Stimulated activated CD4-positive, alpha-beta T cell treated with anti-CD3 and anti-CD28 coated beads, TNF-alpha, amount 100 ng/mL, for 48 hours (primary cell): ENCODE measurements at places on chromosomes 4 and X.

- no peak for DNase-seq
These were observed 192.0 kb upstream of the GATB start for GRCh38 chr4:151952711-151953254.

DNA sequence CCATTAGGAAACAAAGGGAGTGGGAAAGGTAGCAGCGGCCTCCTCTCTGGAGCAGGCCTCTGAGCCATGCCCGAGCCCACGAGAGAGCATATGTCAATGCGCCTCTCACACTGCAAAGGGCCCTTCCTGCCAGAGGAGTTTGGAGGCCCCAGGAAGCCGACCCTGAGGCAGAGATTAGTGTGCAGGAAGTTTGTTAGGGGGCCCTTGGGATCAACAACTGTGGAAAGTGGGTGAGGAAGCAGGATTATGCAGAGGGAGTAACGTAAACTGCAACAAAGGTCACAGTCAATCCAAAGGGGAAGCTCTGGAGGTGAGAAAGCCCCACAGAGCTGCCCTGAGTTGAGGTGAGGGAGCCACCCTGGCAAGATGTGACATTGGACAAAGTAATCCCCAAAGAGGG, 17.4 kb downstream of the RTL5 start:
- DNase-seq: no peak

DNA sequence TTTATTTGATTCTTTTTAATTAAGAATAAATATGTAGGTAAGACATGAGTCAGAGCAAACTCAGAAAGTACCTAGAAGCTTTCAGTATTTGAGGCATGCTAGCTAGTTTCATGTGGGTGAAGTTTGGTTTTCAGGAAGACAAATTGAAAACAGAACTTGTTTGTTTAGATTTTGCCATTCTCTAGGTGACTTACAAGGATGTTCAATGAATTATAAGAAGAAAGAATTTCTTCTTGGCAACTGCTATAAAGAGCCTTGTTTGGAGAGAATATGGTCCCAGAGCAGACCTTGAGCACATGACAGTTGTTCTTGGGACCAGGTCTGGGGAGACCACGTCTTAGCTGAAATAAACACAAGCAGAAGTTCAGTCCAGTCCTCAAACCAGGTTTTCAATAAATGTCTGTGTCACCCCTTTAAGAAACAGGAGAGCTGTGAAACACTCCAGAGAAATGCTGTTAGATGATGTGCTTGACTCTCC, 38.0 kb upstream of the IL21 start:
- no peak for DNase-seq

- peak; percentile 2 for DNase-seq
These were observed 116.7 kb upstream of the TMEM164 start for GRCh38 chrX:109886122-109886761.

DNA sequence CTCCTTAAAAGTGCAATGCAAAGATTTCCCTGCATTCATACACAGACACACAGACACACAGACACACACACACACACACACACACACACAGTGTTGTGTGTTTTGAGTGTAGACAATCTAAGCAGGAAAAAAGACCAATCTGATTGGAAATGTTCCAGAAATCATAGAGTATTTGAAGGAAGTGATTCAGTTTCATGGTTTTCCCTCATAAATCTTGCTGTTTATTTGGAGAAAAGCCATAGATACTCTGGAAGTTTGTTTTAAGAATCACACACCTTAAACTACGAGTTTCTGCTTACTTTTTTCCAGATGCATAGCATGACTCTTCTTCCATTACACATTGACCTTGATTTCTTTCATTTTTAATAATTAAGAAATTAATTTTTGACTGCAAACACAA, 298.5 kb upstream of the BMP3 start:
- DNase-seq: no peak

- DNase-seq: peak; percentile 17
These were observed 10.3 kb downstream of the CYP4V2 start for GRCh38 chr4:186201535-186202230.

- DNase-seq: no peak
These were observed 138.8 kb downstream of the AREG start for GRCh38 chr4:74583757-74584156.

GRCh38 chr4:110589297-110589696, 33.6 kb downstream of the PITX2 start:
- DNase-seq: no peak

- no peak for DNase-seq
These were observed 167.6 kb downstream of the ARHGAP24 start for GRCh38 chr4:85642356-85643100.

DNA sequence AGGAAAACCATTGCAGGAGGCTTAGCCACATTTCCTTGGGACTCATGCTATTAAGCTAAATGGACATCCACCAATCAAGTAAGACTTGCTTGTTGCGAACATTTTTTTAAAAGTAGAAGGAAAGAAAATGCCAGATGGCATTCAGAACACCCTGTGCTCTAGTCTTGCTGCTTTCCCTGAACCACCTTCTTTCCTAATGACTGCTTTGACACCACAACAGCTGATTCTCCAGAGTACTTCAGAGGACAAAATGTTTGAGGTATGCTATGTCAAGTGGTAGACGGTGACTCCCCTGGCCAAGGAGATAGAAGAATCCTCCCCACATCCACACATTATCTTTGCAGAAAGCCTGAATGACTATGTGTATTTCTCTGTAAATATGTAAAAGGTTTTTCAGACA, 65.4 kb downstream of the ANK2 start:
- DNase-seq: no peak

- DNase-seq: no peak
These were observed 106.8 kb downstream of the ATG4A start for GRCh38 chrX:108198420-108198819.

DNA sequence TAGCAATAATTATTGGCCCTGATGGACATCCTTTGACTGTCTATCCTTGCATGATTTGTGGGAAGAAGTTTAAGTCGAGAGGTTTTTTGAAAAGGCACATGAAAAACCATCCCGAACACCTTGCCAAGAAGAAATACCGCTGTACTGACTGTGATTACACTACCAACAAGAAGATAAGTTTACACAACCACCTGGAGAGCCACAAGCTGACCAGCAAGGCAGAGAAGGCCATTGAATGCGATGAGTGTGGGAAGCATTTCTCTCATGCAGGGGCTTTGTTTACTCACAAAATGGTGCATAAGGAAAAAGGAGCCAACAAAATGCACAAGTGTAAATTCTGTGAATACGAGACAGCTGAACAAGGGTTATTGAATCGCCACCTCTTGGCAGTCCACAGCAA, 60.7 kb downstream of the ZFX start:
- DNase-seq: no peak

DNA sequence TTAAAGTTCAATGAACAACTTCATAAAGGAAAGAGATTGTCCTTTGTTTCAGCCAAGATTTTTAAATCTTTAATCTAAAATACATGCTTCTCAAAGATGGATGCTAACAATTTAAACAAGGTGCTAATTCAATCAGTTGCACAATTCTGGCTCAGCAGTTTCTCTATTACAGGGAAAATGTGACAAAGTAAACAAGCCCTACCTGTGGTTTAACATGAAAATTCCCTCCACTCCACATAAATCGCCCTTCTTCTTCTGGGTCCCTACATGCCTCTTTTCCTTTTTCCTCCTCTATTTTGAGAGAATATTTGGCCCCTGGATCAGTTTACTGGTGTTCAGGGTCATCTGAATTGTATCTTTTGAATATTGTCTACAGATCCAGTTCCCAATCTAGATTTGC, 80.6 kb downstream of the FRYL start:
- DNase-seq: no peak

DNA sequence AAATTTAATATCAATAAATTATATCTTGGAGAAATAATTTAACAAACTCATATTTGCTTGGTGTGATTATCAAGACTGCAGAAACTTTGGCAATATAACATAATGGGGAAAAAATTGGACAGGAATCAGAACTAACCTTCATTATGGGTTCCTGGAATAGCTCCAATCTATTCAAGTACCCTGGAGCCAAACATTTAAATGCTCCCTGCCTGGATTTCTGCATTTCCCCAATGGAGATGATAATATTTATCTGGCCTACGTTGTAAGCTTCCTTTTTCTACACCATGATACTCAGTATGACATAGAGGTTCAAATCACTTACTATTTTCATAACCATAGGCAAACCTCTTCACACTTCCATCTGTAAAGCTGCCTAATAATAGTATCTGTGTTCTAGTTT, 326.8 kb downstream of the TRIML1 start:
- DNase-seq: no peak

DNA sequence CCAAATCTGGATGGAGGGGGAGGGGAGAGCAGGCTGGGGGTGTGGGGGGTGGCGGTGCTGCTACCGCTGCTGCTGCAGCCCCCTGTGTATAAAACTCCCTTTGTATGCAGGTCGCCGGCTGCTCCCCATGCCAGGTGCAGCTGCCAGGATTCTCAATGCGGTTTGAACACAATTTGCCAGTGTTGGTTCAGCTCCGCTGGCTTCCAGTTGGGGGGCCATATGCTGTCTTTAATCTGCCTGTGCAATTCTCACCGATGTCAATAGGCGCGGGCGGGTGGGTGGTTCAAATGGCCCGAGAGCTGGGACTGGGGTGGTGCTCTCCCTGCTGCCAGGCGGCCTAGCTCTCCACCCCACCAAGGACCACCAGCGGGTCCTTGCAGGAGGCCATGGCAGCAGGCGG, 257.6 kb downstream of the BCOR start:
- DNase-seq: no peak

DNA sequence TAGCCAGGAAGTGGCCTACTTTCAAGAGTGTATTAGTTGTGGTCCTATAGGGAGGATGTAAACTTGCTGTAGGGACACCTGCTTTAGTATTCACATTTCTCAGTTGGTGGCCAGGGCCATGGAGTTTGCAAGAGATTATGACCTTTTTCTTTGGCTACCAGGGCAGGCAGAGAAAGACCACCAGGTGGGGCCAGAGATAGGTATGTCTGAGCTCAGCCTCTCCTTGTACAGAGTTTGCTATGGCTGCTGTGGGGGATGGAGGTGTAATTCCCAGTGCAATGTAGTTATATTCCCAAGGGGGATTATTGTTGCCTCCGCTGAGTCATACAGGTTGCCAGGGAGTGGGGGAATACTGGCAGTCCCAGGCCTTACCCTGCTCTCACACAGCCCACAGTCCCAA, 26.3 kb upstream of the DACH2 start:
- no peak for DNase-seq

DNA sequence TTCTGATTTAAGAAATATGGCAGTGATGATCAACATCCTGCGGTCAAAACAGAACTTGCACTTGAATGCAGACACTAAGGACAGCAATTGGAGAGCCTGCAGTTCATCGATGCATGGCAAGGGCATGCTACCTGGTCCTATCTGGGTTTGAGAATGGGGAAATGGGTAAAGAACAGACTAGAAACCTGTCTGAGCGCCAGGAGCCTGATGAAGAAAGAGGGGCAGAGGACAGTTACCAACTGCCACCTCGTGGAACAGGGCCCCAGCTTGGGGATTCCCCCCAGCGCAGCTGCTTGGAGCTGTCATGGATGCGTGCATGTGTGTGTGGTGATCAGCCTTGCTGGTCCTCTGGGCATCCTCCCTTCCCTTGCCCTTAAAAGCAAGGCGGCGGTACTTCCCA, 30.2 kb upstream of the NKRF start:
- no peak for DNase-seq

GRCh38 chr4:25938787-25939186, 24.8 kb downstream of the SMIM20 start:
- DNase-seq: peak; percentile 65

DNA sequence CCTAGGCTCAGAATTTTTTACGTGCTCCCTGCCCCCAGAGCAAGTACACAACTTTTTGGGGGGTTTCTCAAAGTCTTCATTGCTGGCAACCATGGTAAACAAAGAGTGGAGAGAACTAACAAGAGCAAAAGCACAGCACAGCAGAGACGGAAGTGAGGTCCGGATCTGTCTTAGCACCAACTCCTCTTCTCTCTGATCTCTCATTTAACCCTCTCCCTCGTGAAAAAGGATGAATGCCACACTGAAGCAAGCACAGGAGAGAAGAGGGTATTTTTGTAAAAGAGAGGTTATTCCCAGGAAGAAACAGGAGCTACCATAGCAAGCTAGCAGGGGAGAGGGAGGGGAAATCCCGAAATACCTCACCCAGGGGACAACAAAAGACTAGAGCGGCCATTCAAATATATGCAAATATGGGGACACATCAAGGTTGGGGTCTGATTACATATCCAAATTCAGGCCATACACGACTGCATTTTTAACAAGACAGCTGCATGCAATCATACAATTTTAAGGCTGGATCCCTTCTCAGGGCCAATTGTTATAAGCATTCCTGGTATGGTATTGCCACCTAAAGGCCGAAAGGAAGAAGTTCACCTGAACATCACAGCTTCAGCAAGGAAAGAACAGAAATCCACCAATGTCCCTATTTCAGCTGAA, 46.6 kb downstream of the CD40LG start:
- no peak for DNase-seq

GRCh38 chr4:41432881-41433280, 105.1 kb upstream of the LIMCH1 start:
- no peak for DNase-seq

- no peak for DNase-seq
These were observed 901.5 kb downstream of the ARAP2 start for GRCh38 chr4:35342833-35343232.

GRCh38 chr4:160869899-160870298, 1293.9 kb downstream of the FSTL5 start:
- no peak for DNase-seq

- no peak for DNase-seq
These were observed 199.4 kb upstream of the DDX53 start for GRCh38 chrX:22800360-22800759.

GRCh38 chr4:86626066-86626465, 32.0 kb downstream of the PTPN13 start:
- no peak for DNase-seq

DNA sequence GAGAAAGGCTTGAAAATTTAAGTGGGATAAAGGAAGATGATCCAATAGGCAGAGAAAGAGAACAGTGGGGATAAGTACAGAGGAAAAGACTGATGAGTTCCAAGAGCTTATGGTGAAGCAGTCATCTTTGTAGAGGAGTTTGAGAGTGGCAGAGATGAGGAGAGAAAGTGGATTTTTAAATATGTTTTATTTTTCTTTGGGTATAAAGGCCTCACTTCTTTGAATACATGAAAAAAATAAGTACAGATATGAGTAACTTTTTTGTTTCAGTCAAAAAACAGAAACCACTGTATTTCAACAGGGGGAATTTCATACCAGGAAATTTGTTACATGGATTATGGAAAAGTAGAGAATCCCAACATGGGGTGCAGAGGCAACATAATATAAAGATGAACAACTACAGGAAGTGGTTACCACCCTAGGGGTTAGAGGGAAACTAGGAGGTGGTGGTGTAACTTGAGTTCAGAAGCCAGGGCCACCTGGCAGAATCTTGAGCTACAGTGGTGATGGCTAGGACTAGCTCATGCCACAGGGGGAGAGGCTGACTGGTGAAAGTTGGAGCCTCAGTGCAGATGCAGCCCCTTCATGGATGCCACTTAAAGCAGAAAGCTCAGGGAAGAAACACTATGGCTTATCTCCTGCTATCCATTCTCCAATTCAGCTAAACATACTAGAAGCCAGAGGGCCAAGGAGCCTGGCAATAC, 3.4 kb upstream of the CYBB start:
- no peak for DNase-seq

- no peak for DNase-seq
These were observed 10.9 kb downstream of the GPAT3 start for GRCh38 chr4:83546786-83547185.

GRCh38 chr4:8402640-8403039, 37.9 kb downstream of the ACOX3 start:
- DNase-seq: no peak

GRCh38 chrX:22534643-22535042, 261.9 kb downstream of the CBLL2 start:
- DNase-seq: no peak

GRCh38 chr4:81606166-81606565, 134.5 kb upstream of the RASGEF1B start:
- DNase-seq: no peak

GRCh38 chr4:67915400-67915966, 31.7 kb upstream of the TMPRSS11D start:
- DNase-seq: no peak
